ENCODE measurements at places on chromosomes 16 and 17.

GRCh38 chr17:71477356-71477755 is 643.5 kb upstream of the SOX9 start:
- DNase-seq: no peak

- DNase-seq: no peak
Observed at GRCh38 chr16:65739518-65739917, 617.7 kb upstream of the CDH11 start.

DNA sequence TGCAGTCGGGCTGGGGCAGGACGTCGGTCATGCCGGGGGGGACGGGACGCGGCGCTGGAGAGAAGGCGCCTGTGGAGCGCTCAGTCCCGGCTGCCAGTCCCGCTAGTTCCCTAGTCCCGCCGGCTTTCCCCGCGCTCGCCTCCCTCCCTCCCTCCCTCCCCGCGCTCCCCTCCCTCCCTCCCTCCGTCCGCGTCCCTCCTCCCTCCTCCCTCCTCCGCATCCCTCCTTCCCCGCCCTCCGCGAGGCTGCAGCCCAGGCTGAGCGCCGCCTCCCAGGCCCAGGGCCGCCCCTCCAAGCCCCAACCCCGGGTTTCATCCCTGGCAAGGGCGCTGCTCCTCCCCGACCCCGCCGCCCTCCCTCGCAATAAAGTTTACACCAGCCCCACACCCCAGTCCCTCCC is 34.8 kb downstream of the TIMM22 start:
- DNase-seq: no peak

GRCh38 chr17:68954146-68954896 is 871 bp downstream of the ABCA8 start:
- no peak for DNase-seq

- DNase-seq: no peak
Observed at GRCh38 chr16:68553186-68553585, 14.1 kb downstream of the ZFP90 start.

DNA sequence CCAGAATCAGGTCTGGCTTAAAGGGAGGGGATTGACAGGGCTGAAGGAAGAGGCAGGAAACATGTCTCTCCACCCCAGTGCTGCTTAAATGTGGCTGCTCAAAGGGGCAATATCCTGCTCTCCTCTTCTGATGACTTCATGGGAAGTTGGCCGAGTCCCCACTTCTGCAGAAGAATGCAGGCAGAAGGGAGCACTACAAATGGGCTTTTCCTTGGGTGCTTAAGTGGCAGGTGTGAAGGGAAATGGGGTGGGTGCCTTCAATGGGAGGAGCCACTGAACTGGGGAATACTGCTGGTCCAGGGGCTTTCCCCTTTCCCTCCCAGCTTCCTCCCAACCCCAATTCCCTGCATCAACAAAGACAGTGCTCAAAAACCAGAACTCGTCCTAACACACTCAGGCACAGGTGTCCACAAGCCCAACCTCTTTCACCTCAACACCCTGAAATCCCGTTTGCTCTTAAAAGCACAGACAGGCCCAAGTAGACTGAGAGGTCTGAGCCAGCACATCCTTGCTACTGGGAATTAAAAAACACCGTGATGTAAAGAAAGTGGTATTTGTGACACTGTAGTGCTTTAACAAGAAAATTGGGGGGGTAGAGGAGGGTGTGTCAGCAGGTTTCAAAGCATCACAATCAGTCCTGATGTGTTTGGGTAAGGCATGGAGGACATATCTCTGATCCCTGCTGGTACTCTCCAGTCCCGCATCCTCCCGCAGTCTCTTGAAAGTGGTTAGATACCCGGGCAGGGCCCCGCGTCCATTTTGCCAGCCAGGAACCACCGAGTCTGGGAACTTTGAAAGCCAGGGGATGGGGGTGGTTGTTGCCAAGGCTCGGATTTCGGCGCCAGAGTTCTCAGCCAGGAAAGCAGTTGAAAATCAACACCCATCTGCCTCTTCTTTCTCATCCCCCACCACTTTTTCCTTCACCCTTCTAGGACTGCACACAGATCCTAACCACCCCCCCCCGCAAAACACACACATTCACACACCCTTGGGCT is 1.6 kb downstream of the CA10 start:
- no peak for DNase-seq

GRCh38 chr16:68707340-68708152 is 29.5 kb upstream of the CDH1 start:
- no peak for DNase-seq

DNA sequence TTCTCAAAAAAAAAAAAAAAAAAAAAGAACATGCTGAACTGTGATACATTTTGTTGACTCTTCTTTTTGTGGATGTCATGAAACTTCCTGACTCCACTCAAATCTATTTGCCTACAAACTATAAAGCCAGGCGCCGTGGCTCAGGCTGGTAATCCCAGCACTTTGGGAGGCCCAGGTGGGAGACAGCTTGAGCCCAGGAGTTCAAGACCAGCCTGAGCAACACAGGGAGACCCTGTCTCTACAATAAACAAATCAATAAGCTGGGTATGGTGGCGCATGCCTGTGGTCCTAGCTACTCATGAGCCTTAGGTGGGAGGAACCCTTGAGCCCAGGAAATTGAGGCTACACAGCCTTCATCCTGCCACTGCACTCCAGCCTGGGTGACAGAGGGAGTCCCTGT is 1.5 kb upstream of the NT5C start:
- no peak for DNase-seq

- no peak for DNase-seq
Observed at GRCh38 chr17:1446201-1446600, 9.8 kb downstream of the CRK start.

- no peak for DNase-seq
Observed at GRCh38 chr16:16780588-16780987, 401.6 kb downstream of the NPIPA7 start.

- no peak for DNase-seq
Observed at GRCh38 chr17:15951368-15952047, 6.6 kb downstream of the ADORA2B start.

DNA sequence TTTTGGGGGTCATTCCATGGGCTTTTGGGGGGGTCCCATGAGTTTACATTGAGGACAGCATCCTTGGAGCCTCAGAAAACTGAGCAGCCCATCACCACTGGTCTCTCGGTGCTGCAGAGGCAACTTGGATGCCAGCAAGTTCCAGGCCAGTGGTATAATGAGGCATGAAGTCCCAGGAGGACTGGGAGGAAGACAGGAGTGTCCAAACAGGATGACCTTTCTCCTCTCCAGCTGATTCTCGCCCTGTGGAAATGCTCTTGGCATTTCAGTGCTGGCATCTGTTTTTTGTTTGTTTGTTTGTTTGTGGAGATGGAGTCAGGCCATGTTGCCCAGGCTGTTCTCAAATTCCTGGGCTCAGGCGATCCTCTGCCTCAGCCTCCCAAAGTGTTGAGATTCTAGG is 347.6 kb downstream of the SNX29 start:
- DNase-seq: no peak

DNA sequence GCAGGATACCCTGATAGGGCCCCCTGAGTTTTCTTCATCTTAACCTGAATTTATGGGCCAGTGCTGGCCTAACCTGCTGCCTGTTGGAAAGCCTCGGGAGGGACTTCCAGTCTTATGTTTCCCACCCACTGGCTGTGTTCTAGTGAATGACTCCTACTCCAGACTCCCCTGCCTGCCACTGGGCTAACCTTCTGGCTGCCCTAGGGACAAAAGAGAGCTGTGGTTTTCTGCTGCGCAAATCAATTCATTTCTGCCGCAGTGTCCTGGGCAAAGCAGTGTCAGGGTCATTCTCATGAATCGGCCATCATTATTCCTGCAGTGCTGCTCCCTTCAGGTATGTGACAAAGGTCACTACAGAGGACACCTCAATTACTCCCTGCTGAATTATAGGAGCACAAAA is 386.2 kb downstream of the UTP18 start:
- DNase-seq: no peak

- DNase-seq: no peak
Observed at GRCh38 chr17:75069783-75070182, 18.0 kb upstream of the SLC16A5 start.

DNA sequence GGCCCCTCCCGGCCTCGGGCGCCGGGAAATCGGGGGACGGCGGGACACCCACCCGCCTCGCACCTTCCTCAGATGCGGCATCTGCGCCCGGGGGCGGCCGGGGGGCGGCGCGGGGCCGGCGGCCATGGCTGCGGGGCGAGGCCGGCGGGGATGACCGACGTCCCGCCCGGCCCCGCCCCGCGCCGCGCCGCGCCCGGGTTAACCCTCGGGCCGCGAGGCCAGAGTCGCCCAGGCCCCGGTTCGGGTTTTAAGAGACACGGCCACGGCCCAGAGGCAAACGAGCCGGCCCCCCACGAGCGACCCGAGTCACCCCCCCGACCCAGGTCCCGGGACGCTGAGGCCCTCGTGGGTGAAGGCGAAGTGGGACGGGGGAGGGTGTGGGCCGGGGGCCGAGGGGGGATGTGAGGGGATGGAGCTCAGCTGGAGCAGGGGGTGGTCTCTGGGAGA is at the start of gene RGS11:
Gene RGS11, minus strand, starts transcription at position 159 of the 447 bp plus-strand sequence. Its CDS starts 33 bp downstream, at position 126.
- DNase-seq: no peak

GRCh38 chr16:13795131-13795530 is 124.8 kb upstream of the ERCC4 start:
- no peak for DNase-seq

GRCh38 chr16:27922433-27922832 is 141.1 kb downstream of the GSG1L start:
- DNase-seq: no peak

DNA sequence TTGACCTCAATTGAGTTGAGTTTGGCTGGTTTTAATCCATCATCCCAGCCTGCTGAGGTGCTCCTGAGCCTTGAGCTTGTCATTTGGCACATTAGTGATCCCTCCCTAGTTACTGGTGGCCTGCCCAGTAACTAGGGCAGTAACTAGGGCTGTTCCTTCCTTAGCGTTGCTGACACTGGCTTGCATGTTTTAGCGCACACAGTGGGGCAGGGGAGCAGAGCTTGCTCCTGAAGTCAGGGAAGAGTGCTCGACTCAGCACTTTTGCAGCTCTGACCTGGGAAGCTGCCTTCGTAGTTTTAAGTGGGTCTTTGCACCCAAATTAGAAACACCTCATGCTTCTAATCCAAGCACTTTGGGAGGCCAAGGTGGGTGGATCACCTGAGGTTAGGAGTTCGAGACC is 15.7 kb downstream of the CCDC42 start:
- DNase-seq: no peak

DNA sequence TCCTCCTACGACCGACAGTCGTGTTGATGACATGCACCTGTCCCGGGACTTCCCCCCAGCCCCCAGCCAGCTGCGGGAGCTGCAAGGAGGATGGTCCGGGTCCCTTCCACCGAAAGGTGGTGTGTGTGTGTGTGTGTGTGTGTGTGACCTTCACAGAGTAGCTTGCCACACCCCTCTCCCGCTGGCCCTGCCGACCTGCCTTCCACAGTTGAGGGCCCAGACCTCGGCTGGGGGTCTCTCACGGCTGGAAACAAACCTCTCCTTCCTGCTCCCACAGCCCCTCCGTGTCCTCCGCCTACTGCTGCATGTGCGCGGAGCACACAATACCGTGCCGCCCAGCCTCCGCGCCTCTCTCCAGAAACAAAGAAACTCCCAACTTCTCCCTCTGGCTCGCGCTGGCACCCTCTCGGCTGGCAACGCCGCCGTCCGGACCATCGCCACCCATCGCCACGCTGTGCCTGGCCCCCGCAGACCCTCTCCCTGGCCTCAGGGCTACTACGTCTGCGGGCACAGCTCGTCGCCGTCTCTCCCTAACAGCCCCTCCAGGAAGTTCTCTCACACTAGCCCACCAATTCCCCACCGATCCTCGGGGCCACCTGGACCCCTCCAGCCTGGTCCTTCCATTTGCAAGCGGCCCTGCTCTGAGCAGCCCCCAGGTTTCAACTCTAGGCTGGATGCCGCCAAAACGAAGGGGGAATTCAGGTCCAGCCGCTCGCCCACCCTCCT is 81.2 kb downstream of the TIMM22 start:
- no peak for DNase-seq

DNA sequence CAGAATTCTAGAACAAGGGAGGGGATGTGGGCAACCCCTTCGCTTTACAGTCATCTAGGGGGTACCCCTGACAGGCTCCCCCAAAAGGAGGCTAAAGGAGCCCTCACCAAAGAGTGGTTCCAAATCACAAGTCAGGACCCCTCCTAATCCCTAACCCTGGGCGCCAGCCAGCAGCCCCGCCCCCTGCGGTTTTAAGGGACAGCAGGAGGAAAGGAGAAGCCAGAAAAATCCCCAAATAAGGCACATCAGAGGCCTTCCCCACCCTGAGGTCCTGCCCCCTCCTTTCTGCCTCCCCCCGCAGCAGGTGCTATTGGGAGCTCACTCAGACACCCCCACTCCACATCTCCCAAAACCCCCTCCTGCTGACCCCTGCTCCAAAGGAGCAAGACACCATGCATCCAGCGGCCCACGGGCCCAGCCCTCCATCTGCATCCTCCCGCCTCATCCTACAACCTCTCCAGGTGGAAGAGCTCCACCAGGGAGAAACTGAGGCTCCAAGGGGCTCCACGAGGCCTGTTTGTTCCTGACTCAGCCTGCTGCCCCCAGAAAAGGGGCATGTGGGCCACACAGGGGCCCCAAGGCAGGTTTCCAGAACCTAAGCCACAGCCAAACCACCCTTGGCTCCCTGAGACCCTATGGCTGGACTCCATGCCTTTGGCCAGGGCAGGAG is 93.5 kb downstream of the GOSR1 start:
- DNase-seq: no peak

DNA sequence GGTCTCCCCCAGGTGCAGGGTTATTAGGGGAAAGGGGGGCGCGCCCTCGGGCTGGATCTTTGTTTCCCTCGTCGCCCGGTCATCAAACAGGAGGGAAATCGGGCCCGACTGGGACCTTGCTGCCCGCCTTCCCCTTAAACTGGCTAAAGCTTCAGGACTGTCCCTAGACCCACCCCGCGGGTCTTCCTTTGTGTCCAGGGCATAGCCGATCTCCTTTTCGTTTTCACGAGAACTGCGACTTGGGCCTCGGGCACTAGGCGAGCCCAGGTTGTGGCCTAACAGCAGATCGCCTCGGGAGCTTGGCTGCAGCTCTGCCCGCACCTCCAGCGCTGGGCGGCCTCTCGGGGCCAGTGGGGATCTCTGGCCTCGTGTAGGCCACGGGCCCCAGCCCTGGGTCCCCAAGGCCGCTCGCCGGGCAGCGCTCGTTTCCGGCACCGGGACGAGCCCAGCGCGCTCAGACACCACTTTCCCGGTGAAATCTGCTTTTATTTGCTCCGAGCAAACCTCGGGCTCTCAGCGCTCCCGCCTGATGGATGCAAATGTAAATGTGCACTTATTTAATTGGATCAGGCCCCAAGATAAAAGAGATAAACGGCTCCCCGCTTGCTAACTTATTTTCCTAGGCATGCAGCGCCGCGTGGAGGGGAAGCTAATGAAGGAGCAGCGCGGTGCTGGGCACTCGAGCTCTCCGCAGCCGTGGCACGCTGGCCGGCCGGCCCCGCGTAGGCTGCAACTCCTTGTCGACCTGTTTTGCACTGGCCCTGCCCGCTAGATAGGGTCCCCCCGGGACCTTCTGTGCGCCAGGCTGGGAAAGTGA is 7.8 kb downstream of the IRX5 start:
- DNase-seq: no peak
